H1 (cell line): ENCODE measurements at places on chromosomes 5 and 9.

- H3K36me3 ChIP-seq, result no peaks in the 10 kb centered on the region
- H3K4me1 ChIP-seq, result no peaks in the 10 kb centered on the region
- no peaks in the 10 kb centered on the region for H3K27me3 ChIP-seq
- no peak overlapping the region for H3K4me3 ChIP-seq
- no peak for DNase-seq
These were observed 278.4 kb upstream of the IRX1 start for GRCh38 chr5:3317051-3317795.

- no peak overlapping the region for H3K4me3 ChIP-seq
- H3K36me3 ChIP-seq, result no peaks in the 10 kb centered on the region
- H3K27me3 ChIP-seq, result no peaks in the 10 kb centered on the region
- H3K4me1 ChIP-seq, result peaks cover 7% of the 10 kb centered on the region
These were observed 149.3 kb upstream of the MPDZ start for GRCh38 chr9:13428766-13429165.

GRCh38 chr5:176485176-176485575 is 37.0 kb downstream of the FAF2 start:
- no peak overlapping the region for H3K27ac ChIP-seq
- H3K4me1 ChIP-seq, result no peaks in the 10 kb centered on the region
- H3K4me3 ChIP-seq, result no peak overlapping the region
- DNase-seq, result no peak

DNA sequence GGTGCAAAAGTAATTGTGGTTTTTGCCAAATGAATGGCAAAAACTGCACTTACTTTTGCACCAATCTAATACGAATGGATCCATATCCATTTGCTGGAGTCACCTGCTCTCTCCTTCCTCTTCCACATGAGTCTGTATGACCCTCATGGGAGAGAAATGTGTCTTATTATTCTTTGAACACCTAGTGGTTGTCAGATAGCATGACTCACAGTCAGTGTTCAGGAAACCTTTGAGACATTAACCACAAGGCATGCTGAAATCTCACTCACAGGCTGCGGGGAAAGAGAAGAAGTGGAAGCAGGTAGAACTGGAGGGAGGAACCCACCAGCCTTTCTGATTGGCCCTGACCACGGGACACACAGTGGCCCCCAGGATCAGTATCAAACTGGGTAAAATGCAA is 222.8 kb upstream of the KLF4 start:
- no peaks in the 10 kb centered on the region for H3K36me3 ChIP-seq
- no peak for DNase-seq
- H3K4me3 ChIP-seq, result no peak overlapping the region
- no peaks in the 10 kb centered on the region for H3K4me1 ChIP-seq
- H3K27ac ChIP-seq, result no peak overlapping the region

DNA sequence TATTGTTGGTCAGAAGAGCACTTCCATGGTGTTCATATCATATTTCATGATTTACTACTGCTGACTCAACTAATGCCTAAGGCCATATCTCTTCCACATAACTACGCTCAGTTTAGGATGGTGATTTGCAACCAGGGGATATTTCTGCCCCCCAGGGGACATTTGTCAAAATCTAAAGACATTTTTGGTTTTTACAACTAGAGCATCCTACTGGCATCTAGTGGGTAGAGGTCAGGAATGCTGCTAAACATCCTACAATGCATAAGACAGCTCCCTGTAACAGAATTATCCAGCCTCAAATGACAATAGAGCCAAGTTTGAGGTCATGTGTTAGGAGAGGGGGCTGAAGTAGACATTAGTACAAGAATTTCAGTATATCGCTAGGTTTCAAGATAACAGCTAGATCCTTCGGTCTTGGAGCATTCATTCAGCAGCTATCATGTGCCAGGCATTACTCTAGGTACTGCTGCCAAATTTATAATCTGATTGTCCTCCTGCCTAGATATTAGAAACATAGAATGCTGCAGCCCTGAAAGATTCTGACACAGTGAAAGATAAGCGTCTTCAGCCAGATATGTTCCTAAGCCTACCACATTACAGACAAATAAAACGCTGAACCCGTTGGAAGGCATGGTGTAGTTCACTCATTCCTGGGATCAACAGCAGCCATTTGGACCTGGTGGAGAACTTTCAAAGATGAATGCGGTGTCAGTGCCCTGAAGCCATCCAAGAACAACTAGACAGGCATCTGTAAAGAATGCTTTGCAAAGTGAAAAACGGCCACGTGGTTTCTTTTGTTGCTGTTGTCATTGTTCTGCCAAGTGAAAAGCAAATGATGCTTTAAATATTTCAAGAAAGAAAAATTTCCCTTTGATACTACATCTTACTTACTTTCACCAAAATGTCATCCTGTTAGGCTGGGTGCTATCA is 55.5 kb upstream of the FST start:
- no peak overlapping the region for H3K4me3 ChIP-seq
- no peaks in the 10 kb centered on the region for H3K27me3 ChIP-seq
- no peaks in the 10 kb centered on the region; the same call in 1 of the 2 replicates for H3K4me1 ChIP-seq
